ENCODE measurements at places on chromosomes 7 and 10.

DNA sequence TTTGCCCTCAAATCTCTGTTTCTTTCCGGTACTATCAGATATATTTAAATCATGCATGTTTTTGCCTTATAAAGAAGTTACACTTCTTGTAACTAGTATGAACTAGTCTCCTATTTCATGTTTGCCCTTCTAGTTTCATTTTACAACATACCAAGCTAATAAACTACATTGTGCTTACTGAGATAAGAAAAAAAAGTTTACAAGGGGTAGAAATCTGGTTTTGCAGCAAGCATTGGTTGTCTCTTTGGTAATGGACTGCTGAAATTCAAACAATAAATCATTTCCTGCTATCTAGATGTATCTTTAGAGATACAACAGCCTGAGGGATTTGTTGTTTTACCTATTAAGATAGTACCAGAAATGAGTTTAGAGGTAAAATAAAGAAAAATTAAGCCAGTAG, 18.8 kb downstream of the PTTG1IP2 start:
- no peak for DNase-seq

DNA sequence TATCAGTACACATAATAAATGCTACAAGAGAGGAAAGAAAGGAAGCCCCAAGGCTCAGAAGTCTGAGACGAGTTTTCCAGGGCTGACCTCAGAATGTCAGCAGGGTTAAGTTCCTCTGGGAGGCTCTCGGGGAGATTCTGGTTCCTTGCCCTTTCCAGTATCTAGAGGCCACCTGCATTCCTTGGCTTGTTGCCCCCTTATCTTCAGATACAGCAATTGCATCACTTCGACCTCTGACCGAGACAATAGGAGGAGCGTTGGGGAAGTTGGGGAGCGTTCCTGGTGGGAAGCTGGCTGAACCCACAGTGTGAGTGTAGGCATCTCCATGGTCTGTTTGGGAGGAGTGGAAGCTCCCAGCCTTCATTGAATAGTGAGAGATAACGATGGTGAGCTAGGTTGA, 72.0 kb upstream of the MTPN start:
- no peak for DNase-seq

- DNase-seq, result peak; percentile 61
These were observed 21.0 kb upstream of the ABI1 start for GRCh38 chr10:26881600-26882331.

GRCh38 chr7:64180989-64181388, 26.0 kb upstream of the ZNF735 start:
- DNase-seq, result no peak

GRCh38 chr10:103083977-103084320, 109.1 kb downstream of the NT5C2 start:
- no peak for DNase-seq

GRCh38 chr7:141276031-141276430, 202.2 kb downstream of the TMEM178B start:
- no peak for DNase-seq

- DNase-seq, result peak; percentile 70
These were observed 83.4 kb downstream of the VOPP1 start for GRCh38 chr7:55488804-55489340.

GRCh38 chr10:89051593-89051992, 61.0 kb downstream of the FAS start:
- no peak for DNase-seq

DNA sequence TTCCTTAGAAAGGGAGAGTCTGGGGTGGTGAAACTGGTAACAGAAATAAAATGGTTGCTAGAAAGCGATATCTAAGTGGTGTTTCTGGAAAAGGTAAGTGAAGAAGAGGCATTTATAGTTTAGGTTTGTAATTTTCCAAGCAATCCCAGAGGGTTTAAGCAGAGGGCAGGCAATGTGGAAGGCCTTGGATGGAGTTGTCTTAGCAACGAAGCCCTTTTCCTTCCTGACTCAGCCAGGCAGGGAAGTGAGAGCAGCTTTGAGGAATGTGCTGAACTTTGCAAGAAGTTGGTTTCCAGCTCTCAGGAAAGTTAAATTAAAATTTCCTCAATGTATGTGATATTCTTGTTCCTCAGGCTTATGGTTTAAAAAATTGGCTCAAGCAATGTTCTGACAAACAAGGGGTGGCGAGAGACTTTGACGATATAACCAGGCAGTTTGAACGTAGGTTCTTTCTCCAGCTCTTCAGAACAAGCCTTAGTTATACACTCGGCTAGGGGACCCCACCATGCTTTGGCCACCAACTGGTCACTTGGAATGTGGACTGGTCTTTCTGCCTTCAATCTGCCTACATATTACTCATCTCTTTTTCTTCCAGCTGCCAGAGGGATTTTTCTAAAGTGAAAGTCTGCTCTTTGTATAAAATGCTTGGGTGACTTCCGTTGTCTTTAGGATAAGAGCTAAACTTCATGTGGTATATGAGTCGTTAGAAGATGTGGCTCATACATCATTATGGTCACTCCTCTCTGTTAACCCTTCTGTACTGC, 66.9 kb upstream of the SLC25A13 start:
- no peak for DNase-seq

DNA sequence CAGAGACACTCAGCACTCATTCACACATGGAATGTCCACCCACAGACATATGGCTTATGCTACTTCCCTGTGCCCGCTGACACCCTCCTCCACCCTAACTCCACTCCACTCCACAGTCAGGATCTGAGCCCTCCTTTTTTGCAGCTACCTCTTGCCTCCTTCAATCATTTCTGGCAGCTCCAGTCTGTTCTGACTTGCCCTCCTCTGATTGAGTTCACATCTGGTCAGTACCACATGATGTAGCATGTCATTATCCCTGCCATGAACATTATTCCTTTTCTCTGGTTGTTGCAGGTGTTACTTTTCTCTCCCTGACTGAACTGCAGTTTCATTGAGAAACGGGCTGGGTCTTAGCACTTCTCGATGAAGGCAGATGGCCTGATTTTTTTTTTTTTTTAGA, 130.1 kb upstream of the EGR2 start:
- DNase-seq, result no peak

GRCh38 chr10:125116041-125116649, 44.2 kb downstream of the CTBP2 start:
- no peak for DNase-seq

DNA sequence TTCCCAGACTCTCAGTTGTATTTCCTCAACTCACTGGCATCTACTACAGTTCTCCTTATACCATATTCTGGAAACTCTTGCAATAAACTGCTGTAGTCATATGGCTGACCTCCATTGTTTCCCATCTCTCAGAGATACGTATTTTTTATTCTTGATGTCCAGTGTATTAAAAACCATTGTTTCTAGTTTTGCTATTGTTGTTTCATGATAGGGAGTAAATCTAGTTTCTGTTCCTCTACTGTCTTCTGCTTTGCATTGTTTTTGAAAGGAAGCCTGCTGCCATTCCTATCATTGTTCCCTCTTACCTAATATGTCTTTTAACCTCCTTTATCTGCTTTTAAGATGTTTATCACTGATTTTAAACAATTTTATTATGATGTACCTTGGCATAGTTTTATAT, 255.0 kb downstream of the ADK start:
- DNase-seq, result no peak
